Gastroesophageal sphincter (tissue), 4 donors: ENCODE measurements at places on chromosomes 5 and 9.

GRCh38 chr5:99879791-99880511 lies 655.2 kb upstream of the FAM174A start:
- no peaks in the 10 kb centered on the region for H3K36me3 ChIP-seq
- H3K4me1 ChIP-seq, result no peaks in the 10 kb centered on the region
- H3K27ac ChIP-seq, result no peak overlapping the region
- no peak overlapping the region for H3K4me3 ChIP-seq

DNA sequence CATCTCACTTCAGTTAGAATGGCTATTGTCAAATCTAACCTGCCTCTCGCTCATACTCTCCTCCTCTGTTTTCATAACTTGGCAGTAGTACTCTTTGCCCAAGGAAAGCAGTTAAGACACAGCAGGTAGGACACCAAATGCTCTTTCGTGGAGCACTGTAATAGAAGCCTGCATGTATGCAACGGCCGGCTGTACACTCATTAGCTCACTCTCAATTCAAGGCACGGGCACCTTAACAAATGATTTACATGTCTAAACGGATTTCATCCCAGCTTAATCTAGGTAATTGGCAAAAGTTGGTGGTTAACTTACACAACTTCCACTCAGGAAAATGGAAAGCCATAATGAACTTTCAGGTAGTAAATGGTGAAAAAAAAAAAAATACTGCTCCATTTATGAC lies 14.9 kb downstream of the DEPDC1B start:
- H3K4me1 ChIP-seq, result no peaks in the 10 kb centered on the region
- no peaks in the 10 kb centered on the region for H3K27me3 ChIP-seq
- no peak for ATAC-seq
- no peaks in the 10 kb centered on the region for H3K36me3 ChIP-seq
- H3K4me3 ChIP-seq, result no peak overlapping the region
- no peak overlapping the region for H3K27ac ChIP-seq

GRCh38 chr5:73442996-73443627 lies 5.5 kb downstream of the FOXD1 start:
- no peak overlapping the region for H3K4me3 ChIP-seq
- no peaks in the 10 kb centered on the region for H3K36me3 ChIP-seq
- peaks cover 14% of the 10 kb centered on the region for H3K4me1 ChIP-seq
- no peak overlapping the region for H3K27ac ChIP-seq
- H3K27me3 ChIP-seq, result peaks cover 97% of the 10 kb centered on the region

DNA sequence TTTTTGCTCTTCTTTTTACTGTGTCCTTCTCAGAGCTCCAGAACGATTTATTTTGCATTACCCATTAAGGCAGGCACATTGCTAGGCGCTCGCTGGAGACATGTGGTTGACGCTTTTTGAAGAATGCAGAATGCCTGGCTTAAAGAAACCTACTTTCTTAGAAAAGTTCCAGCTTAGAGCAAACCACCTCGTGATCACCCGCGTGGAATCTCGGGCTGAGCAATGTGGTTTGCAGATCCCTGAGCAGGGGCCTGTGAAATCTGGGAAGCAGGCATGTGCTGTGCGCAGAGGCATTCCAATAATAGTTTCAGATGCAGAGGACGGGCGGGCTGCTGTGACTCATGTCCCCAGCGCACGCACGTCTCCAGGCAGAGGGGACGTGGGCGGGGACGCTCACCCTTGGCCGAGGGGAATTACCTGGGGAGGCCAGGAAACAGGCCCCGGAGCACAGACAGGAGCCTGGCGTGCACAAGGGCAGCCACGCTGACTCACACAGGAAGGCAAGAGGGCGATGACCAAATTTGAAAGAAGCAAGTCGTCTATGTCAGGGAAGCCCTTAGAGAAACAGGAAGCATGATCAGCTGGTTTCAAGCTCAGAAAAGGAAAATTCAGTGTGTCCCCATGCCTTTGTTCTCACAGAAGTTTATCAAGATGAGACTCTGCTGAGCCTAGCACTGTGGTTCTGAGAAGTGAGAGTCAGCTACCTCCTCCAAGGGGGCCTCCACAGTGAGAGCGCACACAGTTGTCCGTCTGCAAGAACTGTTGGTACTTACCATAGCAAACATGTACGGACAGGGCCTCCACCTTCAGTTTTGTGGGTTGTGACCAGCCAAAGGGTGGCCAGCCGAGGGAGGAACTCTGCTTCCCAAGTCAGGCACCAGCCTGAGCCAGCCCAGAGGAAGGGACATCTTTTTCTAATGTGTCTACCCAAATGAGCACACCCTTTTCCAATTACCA lies 218.6 kb downstream of the PIK3R1 start:
- H3K36me3 ChIP-seq, result no peaks in the 10 kb centered on the region
- H3K27me3 ChIP-seq, result no peaks in the 10 kb centered on the region
- H3K4me3 ChIP-seq, result no peak overlapping the region
- peak; percentile 83 for ATAC-seq
- H3K27ac ChIP-seq, result no peak overlapping the region

- no peak for ATAC-seq
- no peak overlapping the region for H3K27ac ChIP-seq
- peaks cover 11% of the 10 kb centered on the region for H3K4me1 ChIP-seq
- H3K4me3 ChIP-seq, result no peak overlapping the region
These were observed 145.3 kb downstream of the CACNA1B start for GRCh38 chr9:138022756-138023393.

GRCh38 chr5:76145945-76146344 lies 62.8 kb downstream of the SV2C start:
- no peak overlapping the region for H3K4me3 ChIP-seq
- no peak overlapping the region for H3K27ac ChIP-seq
- no peaks in the 10 kb centered on the region for H3K4me1 ChIP-seq
- no peak for ATAC-seq
- H3K36me3 ChIP-seq, result no peaks in the 10 kb centered on the region
